ENCODE measurements at places on chromosomes 6 and 20.

DNA sequence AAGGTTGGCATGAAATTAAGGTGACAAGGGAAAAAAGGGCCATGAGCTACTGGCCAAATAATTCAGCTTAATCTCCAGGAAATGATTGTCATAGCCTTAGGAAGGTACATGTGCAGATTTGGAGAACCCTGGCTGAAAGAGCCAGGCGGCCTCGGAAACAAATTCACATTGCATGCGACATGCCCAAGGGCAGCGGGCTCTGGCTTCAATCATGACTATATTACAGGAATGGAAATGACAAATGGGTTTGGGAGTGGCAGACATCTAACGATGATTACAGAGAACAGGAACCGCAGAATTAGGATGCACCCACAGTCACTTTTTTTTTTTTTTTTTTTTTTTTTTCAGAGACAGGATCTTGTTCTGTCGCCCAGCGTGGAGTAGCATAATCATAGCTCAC lies 112.4 kb upstream of the SALL4 start:
- no peak for DNase-seq

- DNase-seq = no peak
These were observed 214.8 kb downstream of the ZDHHC14 start for GRCh38 chr6:157595768-157596167.

DNA sequence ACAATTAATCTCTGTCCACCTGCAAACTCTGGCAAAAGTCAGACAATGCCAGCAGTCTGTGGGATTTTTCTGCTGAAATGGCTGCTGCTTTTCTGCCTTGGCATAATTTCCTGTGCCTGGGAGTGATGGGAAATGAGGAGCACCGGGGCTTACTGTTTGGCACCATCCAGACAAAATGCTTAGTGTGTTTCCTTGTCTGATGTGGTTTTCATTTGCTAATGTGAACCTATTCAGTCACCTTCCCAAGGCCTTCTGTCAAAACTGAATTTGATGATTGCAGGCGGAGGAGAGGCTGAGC lies 56.4 kb downstream of the CDH4 start:
- DNase-seq = no peak

GRCh38 chr6:113756290-113756665 lies 100.9 kb upstream of the MARCKS start:
- DNase-seq = no peak

DNA sequence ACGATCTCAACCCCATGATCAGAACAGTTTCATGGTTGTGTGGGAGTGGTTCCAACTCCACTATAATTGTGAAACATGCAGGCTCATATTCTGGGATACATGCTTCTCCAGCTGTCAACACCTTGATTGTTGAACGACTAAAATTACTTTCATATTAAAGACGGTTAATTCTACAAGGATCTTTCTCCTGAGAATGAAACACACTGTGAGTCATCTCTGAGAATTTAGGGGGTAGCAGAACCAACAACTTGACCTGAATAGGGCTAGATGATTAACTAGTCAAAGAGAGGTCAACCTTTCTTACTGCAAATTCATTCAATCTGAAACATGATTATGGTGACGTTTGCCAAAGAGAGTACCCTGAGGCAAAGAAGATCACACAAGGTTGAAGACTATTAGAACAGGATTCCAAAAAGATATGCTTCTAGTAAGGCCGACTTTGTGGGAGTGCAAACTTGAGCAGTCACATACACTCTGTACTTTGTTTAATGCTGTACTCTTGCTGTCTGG lies 175.2 kb upstream of the CITED2 start:
- no peak for DNase-seq

GRCh38 chr20:41694796-41695195 lies 76.6 kb upstream of the CHD6 start:
- no peak for DNase-seq

DNA sequence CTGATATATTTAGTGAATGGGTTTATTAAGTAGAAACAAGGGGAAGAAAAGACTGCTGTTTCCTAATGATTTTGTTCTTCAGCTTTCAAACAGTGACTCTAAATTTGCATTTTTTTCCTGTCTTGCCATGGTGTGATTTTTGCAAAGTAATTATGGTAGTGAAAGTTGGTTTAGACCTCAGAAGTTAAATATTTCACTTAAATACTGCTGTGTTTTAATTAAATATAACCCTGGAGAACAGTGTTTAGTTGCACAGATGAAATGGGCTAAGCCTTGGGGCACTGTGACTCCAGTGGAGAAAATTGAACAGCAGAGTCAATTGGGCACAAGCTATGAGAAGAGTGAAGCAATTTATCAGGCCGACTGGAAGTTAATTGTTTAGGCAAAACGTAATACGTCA lies 111.1 kb upstream of the MCHR2 start:
- no peak for DNase-seq

DNA sequence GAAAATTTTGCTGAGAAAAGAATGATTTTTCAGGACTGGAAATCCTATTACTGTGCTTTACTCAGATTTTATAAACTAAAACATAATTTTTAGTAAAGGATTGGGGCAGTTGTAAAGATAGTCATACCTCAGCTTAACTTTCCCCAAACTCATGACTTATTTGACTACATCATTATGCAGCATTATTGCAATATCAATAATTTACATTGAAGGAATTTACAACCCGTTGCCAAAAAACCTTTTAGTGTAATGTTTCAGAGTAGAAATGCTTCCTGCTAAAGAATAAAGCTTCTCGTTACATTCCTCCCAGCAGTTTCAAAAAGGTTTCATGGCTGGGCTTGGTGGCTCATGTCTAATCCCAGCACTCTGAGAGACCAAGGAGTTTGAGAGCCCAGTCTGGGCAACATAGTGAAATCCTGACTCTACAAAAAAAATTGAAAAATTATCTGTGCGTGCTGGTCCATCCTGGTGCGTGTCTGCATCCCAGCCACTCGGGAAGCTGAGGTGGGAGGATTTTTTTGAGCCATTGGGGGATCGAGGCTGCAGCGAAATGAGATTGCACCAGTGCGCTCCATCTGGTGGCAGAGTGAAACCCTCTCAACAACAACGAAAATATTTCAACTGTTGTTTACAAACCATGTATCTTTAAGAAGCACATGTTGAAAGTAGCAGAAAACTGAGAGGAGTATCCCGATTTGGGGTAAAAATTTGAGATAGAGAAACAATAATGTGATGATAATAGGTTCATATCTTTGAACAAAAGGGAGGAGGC lies 4.4 kb downstream of the AMD1 start:
- no peak for DNase-seq

DNA sequence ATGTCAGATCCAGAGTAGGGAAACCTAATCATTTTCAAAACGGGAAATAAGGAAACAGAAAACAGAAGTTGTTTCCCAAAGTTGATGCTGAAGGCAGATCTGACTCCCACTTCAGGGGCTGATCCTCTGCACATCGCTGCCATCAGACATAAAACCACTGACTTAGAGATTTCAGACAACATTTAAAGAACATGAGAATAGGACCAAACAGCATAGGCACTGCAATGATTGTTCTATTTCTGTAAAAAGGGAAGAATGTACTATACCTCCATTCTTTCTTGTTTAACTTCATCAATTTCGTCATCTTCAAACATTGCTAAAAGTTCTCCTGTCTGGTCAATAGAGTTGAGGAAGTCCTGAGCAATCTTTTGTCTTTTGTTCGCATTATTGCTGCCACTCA lies 324.7 kb upstream of the RUNX2 start:
- DNase-seq = no peak

- DNase-seq = no peak
These were observed 811.0 kb upstream of the GJE1 start for GRCh38 chr6:141321493-141322347.

- DNase-seq = no peak
These were observed 27.6 kb downstream of the PREX1 start for GRCh38 chr20:48800177-48800576.

- no peak for DNase-seq
These were observed 10.3 kb downstream of the MKKS start for GRCh38 chr20:10423735-10424134.

DNA sequence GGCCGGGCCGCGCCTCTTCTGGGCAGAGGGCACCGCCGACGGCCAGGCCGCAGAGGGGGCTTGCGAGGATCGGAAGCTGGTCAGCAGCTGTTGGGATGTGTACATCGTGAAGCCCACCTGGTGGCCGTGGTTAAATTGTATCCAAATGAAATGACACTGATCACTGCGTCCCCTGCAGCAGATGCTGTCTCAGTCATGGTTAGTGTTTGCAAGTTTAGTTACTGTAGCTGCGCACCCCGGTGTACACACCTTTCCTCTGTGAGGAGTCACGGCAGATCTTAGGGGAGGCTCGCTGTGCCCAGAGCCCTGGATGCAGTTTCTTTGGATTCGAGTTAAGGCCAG lies 653 bp downstream of the NAA20 start:
- no peak for DNase-seq

- DNase-seq = no peak
These were observed 64.2 kb upstream of the AKIRIN2 start for GRCh38 chr6:87766211-87766610.

DNA sequence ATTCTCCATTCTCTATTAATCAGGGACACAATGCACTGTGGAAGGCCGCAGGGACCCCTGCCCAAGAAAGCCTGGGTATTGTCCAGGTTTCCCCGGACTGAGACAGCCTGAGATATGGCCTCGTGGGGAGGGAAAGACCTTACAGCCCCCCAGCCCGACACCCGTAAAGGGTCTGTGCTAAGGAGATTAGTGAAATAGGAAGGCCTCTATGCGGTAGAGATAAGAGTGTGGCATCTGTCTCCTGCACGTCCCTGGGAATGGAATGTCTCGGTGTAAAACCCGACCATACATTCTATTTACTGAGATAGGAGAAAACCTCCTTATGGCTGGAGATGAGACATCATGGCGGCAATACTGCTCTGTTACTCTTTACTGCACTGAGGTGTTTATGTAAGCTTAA lies 15.7 kb upstream of the EIF2S2 start:
- DNase-seq = no peak

- no peak for DNase-seq
These were observed 103.4 kb upstream of the PDE10A start for GRCh38 chr6:165766457-165766856.

- no peak for DNase-seq
These were observed 96.0 kb downstream of the HFE start for GRCh38 chr6:26183237-26183580.

DNA sequence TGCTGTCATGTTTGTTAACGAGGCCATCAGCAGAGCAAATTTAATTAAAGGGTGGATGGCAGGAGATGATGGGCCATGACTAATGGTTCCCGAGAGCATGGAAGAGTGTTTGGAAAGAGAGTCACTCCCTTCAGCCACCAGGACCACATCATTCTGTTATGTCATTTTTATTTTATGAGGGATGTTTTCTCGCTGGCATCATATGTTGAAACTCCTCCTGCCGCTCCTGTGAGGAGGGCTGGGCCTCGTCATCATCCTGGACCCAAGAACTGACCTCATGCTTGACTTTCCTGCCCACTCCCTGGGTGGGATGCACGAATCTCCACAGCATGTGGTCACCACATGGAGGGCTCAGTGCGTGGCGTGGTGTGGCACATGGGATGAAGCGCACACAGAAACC lies 86.4 kb upstream of the FRMD1 start:
- no peak for DNase-seq

DNA sequence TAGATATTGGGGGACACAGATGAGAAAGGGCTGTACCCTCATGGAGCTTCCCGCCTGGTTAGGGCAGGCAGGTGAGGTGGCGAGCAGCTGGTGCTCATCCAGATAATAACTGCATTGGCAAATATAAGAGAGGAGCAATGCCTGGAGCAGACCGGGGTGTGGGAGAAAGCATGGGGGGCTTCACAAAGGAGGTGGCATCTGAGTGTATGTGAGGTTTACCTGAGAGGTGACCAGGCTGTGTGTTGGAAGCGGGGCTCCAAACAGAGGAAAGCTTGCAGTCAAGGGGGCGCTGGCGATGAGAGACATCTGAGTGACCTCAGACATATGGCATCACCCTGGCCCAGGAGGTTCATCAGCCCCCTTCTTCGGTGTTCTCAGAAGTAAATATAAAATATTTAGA lies 72.1 kb upstream of the PMEPA1 start:
- DNase-seq = no peak

GRCh38 chr6:145489583-145489982 lies 245.7 kb downstream of the EPM2A start:
- no peak for DNase-seq

GRCh38 chr6:45803071-45803470 lies 212.6 kb downstream of the CLIC5 start:
- no peak for DNase-seq

DNA sequence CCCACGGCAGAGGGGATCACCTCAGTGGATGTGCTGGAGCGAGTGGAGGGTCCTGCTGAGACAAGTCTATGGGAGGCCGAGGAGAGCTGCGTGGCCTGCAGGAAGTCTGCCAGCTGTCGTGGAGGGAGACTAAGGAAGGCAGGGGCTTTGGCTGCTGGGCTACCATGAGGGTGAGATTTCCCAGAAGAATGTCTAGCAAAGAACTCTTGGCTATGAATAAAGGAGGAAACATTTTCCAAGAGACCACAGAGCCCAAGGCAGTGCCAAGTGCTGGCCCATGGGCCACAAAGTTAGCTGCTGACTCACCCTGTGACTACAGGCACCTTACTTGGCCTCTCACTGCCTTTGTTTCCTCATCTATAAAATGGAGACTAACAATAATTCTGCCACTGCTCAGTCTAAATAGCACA lies 73.4 kb downstream of the PRDM1 start:
- DNase-seq = no peak

- no peak for DNase-seq
These were observed 1.2 kb downstream of the CDC40 start for GRCh38 chr6:110181131-110182030.

- DNase-seq = no peak
These were observed 9.9 kb downstream of the MDFI start for GRCh38 chr6:41648070-41648585.

DNA sequence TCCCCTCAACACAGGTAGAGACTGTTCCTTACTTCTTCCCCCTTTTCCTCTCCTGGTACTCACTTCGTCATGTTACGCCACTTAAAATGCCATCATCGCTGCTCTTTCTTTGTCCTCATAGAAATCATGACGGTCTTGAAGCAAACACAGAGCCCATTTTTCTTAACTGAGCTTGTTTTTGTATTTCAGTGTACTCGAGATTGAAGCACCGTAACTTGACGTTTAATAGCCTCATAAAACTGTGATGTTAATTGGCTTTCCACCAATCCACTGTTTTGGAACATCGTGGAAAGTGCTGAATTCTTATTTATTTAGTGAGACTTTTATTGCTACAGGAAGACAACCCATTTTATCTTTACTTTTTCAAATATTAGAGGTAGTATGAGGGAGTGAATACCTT lies 38.7 kb downstream of the DUSP22 start:
- DNase-seq = no peak

GRCh38 chr6:84447651-84448050 lies 220.2 kb upstream of the CEP162 start:
- no peak for DNase-seq

DNA sequence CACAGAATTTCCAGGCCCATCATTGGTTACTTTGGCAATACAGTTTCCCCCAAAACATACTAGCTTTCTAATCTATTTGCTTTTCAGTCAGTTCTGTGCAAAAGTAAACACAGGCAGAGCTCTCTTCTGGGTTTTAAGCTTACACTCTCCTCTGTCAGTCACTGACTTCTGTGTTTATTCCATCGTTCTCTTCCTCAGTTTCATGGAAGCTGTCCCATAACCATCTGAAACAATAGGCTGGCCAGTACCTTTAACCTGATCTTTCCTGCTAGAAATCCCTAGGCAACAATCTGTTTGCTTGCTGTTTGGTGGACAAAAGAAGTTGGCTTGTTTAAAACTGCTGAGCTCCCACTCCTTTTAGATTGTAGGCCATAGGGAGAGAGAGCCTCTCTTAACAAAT lies 431.5 kb downstream of the HACE1 start:
- DNase-seq = no peak

Data from stimulated activated CD4-positive, alpha-beta T cell treated with anti-CD3 and anti-CD28 coated beads, TNF-alpha, amount 100 ng/mL, for 1 hour (primary cell).